ENCODE measurements at places on chromosomes 3 and 15.
A peak's percentile ranks its signal among the peaks of the same experiment; 100 is the strongest.

GRCh38 chr15:33641069-33641468 is 327.2 kb upstream of the CHRM5 start:
- no peak for DNase-seq

GRCh38 chr15:68341760-68342725 is 64.5 kb downstream of the FEM1B start:
- DNase-seq: peak; percentile 66

- DNase-seq: no peak
Measured at GRCh38 chr3:133457465-133458067, 57.7 kb downstream of the BFSP2 start.

DNA sequence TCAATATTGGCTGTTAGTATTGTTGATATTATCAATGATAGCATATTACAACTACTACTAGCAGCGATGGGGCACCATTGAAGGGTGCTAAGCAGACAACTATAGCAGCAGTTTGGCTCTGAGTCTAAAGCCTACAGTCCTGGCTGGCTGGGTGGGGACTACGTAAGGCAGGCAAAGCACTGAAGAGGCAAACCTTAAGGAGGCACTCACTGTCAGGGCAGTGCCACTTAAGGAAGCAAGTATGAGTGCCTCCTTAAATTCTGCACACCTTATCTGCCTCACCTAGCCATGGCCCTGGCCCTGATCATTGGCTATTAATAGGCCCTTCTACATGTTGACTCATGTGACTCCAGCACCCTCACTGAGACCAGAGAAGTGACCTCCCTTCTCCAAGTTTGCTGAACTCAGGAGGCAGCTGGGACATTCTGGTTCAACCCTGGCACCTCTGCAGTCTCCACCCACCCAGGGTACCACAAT is 20.6 kb downstream of the CDCP1 start:
- no peak for DNase-seq

DNA sequence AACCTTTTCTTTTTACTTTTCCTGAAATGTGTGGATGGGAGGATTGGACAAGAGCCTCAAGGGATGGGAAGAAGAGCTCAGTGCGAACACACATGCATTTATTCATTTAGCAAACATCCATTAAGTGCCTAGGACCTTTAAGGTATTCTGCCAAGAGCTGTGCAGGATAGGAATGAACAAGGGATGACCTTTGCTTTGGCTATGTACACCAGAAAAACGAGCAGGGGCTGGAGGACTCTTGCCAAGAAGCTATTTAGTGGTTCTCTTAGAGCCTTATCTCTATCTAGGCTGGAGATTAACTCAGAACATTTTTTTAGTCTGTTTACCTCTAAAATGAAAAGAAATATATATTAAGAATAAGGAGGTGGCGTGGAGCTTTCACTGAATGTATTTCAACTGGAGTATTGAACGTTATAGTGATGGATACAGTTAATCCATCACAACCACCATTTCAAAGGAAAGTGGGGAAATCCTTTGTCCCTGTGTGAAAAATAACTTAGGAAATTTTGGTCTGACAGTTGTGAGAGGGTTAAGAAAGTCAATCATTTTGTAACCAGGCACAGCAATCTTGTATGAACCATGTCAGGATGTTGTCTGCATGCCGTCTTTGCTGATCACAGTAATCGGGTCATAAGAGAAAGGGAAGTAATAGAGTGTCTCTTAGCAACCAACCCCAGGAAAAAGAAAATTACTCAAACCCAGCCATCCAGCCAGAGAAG is 279.0 kb downstream of the LPP start:
- peak; percentile 47 for DNase-seq

DNA sequence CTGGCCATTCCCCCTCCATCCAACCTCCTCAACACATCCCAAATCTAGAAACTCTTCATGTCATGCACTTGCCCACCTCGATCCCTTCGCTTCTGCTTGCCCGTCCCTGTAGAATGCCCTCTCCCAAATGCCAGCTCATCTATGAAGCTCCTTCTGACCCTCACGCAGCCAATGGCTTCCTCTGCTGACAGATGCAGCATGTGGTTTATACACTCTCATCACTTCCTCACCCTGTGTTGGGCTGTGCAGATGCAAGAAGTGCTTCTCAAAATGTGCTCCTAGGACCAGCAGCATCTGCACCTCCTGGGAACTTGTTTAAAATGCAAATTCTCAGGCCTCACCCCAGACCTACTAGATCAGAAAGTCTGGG is 51.7 kb downstream of the SEMA5B start:
- DNase-seq: no peak

DNA sequence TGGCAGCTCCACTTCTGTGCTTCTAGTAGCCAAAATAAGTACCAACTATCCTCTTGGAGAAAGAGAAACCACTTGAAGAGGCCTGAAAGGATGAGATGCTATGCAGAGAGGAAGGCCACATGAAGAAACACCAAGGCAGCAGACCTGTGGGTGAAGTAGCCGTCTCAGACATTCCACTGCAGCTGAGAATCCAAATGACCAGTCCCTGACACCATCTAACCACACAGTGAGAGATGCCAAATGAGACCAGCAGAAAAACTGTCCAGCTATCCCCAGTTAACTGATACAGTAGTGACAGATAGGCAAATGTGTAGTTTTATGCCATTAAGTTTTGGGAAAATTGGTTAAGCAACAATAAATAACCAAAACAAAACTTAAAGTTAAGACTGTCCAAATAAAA is 47.9 kb upstream of the ZSCAN2 start:
- DNase-seq: no peak

DNA sequence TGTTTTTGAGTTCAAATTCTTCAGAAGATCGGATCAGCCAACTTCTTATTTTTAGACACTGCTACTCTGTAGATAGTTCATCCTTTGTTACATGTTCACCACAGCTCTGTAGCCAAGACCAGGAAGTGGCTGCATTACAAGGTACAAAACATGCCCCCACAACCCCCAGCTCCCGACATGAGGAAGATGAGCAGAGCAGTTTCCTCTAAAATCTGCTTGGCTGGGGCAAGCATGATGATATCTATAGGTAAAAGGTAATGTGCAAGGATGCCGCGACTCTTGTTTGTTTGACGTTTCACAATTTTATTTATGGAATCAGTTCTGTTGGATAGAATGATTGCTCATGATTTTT is 126.5 kb upstream of the GRM7 start:
- no peak for DNase-seq

- DNase-seq: no peak
Measured at GRCh38 chr15:80791004-80791403, 11.8 kb downstream of the CEMIP start.

DNA sequence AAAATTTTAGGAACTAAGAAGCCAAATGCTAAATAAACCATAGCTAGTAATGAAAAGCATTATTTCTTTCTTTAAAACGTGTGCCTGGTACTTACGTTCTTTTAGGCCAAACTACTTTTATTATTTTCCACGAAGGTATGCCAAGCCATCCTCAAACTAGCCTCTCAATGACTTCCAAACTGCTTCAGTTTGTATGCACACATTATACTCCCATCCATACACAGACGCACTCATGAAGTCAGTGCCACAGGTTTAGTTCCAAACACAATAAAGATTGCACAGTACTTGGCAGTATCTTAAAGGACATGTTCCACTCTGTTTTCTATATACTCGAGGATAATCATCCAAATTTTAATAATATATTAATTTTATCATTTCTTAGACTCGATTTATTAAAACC is 609.2 kb upstream of the ZNF385D start:
- DNase-seq: no peak

DNA sequence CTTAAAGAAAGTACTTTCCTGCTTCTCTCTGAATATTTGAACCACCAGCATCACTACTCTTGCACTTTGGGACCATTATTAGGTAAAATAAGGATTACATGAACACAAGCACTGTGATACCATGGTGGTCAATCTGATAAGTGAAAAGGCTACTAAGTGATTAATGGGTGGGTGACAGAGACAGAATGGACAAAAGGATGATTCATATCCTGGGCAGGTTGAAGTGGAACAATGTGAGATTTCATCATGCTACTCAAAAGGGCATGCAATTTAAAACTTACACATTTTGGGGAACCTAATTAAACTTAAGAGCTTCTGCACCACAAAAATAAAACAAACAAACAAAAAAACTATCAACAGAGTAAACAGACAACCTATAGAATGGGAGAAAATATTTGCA is 172.0 kb upstream of the CD96 start:
- DNase-seq: no peak

DNA sequence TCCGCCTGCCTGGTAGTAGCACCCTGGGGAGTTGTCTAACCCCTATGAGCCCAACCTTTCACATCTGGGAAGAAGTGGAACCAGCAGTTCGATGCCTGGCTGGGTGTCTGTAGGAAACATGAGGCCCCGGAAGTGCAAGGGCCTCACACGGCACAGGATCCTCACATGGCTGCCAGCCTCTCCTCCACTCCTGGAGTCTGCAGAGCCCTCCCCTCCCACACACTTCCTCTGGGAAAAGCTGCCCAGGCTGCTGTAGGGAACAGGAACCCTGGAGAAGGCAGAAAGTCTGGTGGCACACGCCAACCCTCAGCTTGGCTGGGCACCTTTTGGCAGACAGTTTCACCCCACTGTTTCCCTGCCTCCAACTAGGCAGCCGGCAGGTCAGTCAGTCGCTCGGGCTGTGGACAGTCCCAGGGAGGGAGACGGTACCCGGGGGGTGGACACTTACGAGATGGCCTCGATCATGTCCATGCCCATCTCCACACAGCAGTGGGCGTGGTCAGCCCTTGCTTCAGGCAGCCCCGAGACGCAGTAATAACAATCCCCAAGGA is 118.4 kb downstream of the ADCY5 start:
- DNase-seq: no peak

GRCh38 chr3:157329551-157329950 is 107.1 kb upstream of the PTX3 start:
- peak; percentile 40 for DNase-seq

GRCh38 chr3:65033576-65033975 is 345.8 kb upstream of the ADAMTS9 start:
- no peak for DNase-seq

DNA sequence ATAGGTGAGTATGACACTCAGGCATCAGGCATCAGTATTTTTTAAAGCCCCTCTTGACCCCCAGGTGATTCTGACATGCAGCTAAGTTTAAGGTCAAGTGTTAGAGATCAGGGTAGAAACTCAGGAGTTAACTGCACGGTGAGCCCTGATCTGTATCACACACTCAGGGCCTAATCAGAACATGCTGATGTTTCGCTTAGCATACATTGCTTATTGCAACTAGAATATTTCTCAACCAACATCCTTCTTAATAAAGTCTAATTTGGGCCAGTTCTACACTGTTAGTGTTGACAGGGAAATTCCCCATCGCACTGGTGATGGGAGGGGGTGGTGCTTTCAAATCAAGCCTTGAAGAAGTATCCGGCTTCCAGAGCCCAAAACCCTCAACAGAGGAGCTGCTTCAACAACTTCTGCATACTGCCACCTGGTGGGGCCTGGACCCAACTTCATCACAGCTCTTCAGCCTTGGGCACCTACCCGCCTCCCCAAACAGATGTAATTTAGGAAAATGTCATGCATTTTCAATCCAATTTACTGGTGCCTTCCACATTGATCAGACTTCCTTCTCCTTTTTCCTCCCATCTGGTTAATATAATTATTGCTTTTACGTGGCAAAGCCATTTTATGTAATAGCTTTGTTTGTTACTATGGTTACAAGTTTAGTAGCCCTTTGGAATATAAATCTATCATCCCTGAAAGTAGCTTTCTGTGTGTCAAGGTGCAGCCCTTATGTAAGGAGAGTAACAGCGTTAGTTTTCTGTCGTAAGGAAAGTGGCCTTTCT is 312.2 kb downstream of the RORA start:
- peak; percentile 82 for DNase-seq

DNA sequence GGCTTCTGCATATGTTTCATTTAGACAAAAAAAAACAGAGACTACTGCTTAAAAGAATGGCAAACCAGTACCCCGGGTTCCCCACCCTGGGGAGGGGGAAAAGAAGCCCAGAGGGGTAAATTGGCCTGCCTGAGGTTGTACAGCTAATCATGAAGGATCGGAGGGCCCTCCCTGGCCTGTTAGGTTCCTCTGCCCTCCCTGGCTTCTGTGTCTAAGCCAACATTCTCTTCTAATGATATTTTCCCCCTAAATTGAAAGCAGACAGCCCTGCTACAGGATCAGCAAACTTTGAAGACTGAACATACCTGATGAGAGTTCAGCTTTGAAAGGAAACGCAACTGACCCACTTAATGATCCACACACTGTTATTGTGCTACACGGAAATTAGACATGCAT is 2.5 kb downstream of the ARHGAP31 start:
- no peak for DNase-seq

GRCh38 chr3:137988982-137989381 is 21.0 kb upstream of the CLDN18 start:
- DNase-seq: no peak

- no peak for DNase-seq
Measured at GRCh38 chr3:42214565-42215283, 51.3 kb downstream of the CCK start.

GRCh38 chr3:185084901-185085300 is 68.0 kb downstream of the C3orf70 start:
- DNase-seq: peak; percentile 33

DNA sequence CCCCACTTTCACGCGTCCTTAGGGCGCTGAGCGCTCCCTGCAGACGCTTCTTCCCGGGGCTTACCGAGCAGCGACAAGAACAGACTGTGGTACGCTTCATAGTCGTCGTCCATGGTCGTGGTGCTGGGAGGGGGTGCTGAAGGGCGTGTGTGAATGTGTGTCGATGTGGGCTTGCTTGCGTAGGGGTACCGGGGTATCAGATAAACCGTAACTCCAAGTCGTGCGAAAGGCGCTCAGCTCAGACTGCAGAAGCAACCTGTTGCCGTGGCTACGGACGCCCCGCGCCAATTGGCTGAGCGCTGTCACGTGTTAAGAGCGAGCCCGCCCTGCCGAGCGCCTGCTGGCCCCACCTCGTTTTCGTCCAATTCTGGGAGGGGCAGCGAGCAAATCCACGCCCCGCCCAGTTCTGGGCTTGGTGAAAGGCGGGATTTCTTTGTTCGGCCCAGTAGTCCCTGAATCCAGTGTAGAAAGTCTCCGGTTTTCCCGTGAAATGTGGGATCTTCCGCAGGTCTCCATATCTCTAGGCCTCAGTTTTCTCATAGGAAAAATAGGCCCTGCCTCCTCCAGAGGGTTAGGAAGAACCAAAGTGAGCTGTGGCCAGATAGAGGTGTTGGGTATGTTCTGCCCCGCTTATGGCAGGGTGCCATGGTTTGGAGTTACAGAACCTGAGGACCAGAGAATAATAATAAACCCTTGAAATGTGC is at the start of gene EFCAB12:
Gene EFCAB12 (minus strand): TSS at position 261 of the 704 bp plus-strand sequence. CDS start 148 bp downstream, at position 113.
- DNase-seq: peak; percentile 95

DNA sequence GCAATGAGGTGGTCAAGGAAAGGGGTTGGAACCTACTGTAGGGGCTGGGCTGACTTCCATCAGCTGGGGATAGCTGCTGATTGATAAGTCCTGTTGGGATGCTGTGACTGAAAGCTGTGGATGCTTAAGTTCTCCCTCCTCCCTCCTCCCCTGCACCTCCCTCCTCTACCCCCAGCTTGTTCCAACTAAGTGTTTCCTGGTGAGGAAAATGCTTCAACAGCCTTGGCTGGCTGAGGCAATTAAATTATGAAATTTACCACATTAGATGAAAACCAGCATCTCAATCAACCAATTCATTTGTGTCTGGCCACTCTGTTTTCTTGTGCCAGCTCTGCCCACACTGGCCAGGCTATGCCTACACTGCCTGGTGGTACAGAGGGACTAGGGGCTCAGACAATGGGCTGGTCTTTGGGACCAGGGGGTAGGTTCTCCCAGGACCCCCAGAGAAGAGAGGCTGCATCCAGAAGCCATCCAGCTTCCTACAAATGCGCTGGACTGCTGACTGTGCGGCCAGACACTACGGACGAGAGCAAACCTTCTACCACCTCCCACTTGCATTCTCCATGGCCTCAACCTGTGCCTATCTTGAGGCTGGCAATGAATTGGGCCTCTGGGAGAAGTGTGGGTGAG is 2.5 kb downstream of the KLHL25 start:
- DNase-seq: no peak

- DNase-seq: no peak
Measured at GRCh38 chr3:139130390-139131140, 85.9 kb upstream of the PRR23C start.

Measured in muscle of back (tissue), 13 donors.